Activated T-cell treated with anti-CD3 and anti-CD28 coated beads, Interleukin-2, amount 50 U/mL, for 72 hours (primary cell): ENCODE measurements at places on chromosomes 7 and 10. TPM values are rescaled to one million over a fixed set of nuclear protein-coding genes. Genes with fewer than 3 reads are reported as not detected.

The PAX4 gene
- total RNA-seq: not detected

The RADIL gene
- 0.53 TPM for total RNA-seq

GRCh38 chr10:53387562-53387961 lies 615.0 kb upstream of the MBL2 start:
- no peak for DNase-seq

- DNase-seq: peak; percentile 59
Observed at GRCh38 chr7:50347693-50348092, 43.2 kb downstream of the IKZF1 start.

DNA sequence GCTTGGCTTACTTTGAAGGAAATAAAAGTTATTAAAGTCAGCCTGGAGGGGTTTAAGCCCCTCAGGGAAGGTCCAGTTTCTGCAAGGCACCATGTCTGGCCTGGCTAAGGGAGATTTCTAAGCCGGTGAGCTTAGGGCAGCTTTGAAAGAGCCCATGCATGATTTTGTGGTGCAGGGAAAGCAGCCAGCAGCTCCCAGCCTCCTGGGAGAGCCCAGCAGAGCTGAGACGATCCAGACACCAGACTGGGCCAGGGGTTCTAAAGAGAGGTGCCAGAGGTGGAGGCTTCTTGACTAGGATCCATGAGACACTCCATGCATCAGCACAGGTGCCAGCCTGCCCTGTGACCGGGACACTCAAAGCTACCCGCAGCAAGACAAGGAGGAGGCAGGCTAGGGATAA lies 59.6 kb upstream of the MKX start:
- DNase-seq: no peak
